T-helper 22 cell (primary cell): ENCODE measurements at places on chromosomes 7 and 10.

- DNase-seq: no peak
Observed at GRCh38 chr7:69633122-69633831, 35.0 kb downstream of the AUTS2 start.

DNA sequence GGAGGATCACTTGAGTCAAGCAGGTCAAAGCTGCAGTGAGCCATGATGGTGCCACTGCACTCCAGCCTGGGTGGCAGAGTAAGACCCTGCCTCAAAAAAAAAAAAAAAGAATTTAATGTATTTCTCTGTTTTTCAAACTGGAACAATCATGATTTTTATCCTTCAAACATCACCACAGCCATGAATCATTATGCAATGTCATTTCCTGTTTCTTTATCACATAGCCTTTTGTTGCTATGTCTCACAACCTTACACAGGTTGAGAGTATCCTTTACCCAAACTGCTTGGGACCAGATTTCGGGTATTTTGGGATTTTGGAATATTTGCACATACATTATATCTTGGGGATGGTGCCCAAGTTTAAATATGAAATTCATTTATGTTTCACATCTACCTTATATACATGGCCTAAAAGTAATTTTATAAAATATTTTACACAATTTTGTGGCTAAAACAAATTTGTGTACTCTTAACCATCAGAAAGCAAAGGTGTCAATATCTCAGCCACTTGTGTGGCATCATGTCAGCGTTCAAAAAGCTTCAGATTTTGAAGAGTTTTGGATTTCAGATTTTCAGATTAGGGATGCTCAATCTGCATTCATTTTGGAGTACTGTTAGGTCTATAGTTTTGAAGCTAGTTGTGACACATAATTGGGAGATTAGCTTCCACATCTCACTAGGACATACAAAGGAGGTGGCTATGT lies 8.2 kb downstream of the NT5C3A start:
- DNase-seq: no peak

- DNase-seq: no peak
Observed at GRCh38 chr7:77348371-77348813, 67.8 kb downstream of the GSAP start.

GRCh38 chr7:153247926-153248325 lies 488.4 kb downstream of the ACTR3B start:
- no peak for DNase-seq

GRCh38 chr7:73967832-73968290 lies 60.1 kb upstream of the ELN start:
- DNase-seq: no peak
